ENCODE measurements at places on chromosomes 7 and 10.
A peak's percentile ranks its signal among the peaks of the same experiment; 100 is the strongest.

- no peak for DNase-seq
These were observed 532.3 kb upstream of the GALNT17 start for GRCh38 chr7:70599446-70600190.

DNA sequence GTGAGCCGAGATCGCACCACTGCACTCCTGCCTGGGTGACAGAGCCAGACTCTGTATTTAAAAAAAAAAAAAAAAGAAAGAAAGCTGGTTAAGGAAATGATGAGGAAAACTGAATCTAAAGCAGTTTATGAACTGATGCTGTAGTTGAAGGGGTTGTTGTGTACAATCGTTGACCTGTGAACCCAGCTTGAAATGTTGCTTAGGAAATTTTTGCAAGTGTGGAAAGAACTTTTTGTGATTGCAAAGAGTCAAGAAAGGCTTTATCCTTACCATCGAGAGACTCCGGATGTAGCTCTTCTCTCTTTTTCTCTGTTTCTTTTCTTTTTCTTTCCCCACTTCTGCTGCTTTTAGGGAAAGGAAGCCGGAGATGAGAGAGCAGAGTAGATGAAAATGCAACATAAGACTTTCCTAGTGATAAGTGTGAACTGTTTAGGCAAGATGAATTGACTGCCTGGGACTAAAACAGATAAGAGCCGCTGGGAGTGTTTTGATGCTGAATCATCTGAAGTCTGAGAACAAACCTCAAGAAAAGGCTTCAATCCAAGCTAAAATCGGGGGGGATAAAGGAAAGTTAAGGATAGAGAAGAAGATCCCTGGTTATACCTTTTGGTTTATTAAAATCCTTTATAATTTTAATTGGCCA lies 69.0 kb downstream of the TAF3 start:
- DNase-seq = no peak

GRCh38 chr7:106757846-106758245 lies 96.9 kb upstream of the CCDC71L start:
- no peak for DNase-seq

DNA sequence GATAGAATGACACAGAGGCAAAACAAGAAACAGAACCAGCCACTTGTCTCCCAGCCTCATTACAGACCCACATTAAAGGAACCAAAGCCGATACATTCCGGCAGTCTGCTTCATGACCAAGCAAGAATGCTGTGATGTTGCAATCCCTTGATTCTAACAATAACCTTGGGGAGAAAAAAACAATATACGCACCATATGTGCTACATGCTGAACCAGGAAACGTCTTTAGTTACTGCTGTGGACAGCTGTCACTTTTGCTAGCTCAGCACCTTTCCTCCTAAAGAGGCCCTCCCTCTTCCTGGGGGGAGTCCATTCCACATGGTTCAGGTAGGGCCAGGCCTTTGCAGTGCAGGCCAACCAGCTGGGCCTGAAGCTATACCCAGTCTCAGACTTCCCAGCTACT lies 79.1 kb downstream of the PRTFDC1 start:
- DNase-seq = no peak

DNA sequence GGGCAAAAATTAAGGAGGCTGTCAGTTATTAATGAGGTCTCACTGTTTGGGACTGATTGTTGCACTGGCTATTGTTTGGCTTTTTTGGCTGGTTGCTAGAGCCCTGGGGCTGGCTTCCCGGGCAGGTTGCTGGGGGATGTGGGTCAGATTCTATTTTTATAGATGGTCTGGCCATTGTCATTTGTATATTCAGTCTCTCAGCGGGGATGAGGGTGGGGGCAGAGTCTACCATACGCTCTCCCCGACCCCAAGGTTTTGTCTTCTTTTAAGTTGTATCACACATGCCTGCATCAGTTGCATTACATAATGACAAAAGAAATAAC lies 84.3 kb upstream of the GRB10 start:
- no peak for DNase-seq

- DNase-seq = no peak
These were observed 80.1 kb downstream of the THSD7A start for GRCh38 chr7:11751807-11752389.

DNA sequence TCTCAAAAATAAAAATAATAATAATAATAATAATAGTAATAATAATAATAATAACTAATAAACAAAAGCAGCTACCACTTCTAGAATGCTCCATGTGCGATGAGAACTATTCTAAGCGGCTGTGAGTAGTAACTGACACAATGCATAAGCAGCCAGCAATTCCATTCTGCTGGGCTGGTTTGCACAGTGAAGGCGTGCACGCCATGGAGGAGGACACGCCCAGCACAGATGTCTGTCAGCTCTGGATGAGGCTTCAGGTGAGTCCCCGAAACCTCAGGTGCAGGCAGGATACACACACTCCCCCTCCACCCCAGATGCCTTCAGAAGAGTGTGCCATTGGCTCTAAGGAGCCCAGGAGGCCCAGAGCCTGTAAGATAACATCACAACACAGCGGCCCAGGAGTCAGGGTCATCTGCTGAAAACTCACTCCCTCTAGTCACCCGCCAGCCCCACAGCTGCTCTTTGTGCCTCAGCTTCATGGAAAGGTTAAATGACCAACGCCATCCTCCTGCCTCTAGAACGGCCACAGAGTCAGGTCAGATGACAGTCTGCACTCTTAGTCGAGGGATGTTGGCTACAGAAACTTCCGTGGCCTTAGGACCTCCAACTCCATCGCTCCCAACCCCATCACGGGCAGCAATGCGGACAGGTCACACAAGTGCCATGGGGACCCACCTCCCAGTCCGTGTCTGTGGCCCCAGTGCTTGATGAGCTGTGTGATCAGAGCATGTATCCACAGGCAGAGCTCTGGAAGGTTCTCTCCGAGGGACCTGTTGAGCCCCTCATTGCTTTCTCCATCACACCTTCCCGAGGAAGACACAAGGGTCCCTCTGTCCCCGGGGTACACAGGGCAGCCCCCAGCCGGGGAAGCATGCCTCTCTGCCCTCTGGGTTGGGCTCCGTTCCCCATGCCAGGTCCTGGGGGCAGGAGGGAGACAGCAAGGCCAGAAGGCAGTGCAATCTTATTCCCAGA lies 103.9 kb downstream of the CTBP2 start:
- DNase-seq = no peak

DNA sequence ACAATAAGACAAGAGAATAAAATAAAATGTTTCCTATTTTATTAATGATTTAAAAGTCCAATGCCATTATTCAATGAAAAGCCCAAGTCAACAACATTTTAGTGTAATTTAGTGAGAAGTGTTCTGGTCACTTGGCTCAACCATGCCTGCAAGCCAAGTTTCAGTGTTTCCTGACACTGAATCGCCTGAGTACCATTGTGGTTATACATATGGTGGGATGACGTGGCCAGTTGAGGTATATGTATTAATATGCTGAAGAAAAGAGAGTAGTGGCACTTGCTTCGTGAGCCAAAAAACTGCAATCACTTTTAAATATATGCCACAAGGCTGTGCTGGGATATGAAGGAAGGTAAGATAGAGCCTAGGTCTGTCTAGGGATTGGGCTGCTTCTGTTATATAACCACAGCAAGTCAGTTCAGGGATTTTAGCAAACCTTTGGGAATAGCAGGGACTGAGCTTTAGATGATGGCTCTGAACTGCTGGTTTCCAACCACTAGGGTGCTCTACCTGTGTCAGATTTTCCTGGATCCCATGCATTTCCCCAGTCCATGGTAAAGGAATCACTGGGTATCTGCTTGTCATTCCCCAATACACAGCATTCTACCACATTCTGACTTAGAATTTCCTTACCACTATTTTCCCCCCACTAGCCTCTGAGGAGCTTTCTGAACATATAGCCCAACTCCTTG lies 214.0 kb upstream of the PRPS1L1 start:
- DNase-seq = no peak

- DNase-seq = no peak
These were observed 519 bp upstream of the ZNF655 start for GRCh38 chr7:99557940-99558305.

GRCh38 chr10:87541114-87541513 lies 36.4 kb downstream of the MINPP1 start:
- no peak for DNase-seq

DNA sequence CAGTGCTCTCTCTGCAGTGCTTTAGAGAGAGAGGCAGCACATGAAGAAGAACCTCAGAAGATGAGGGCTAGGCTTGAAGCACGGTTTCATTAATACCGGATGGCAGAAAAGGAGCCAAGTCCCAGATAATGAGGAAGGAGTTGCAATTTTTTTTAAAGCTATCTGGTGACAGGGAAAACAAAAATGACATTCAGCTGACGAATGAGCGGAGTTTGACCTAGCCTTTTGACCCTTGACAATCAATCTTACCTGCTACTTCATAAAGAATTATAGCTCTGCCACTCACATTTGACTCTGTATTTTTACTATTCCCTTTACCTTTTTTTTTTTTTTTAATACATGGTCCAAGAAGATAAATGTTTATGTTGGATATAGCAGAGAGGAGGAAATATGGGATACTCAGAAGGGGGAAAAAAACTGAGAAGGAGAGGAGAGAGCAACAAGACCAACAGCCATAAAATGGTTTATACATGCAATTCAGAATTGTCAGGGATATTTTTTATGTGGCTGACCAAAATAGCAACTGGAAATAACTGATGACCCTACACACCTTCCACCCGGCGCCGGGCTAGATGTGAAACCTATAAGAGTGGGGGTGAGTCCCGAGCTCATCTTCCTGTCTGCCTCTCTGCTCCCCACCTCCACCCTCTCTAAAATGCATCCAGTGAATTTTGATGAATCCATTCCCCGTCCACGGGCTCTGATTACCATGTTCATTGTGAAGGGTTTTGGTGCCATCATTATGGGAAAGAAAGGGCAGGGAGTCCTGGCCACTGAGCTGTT lies 274.4 kb upstream of the YAE1 start:
- no peak for DNase-seq

- no peak for DNase-seq
These were observed 286.1 kb upstream of the BMPER start for GRCh38 chr7:33619264-33619663.

GRCh38 chr7:64889686-64890162 lies 13.3 kb upstream of the ZNF273 start:
- DNase-seq = no peak

DNA sequence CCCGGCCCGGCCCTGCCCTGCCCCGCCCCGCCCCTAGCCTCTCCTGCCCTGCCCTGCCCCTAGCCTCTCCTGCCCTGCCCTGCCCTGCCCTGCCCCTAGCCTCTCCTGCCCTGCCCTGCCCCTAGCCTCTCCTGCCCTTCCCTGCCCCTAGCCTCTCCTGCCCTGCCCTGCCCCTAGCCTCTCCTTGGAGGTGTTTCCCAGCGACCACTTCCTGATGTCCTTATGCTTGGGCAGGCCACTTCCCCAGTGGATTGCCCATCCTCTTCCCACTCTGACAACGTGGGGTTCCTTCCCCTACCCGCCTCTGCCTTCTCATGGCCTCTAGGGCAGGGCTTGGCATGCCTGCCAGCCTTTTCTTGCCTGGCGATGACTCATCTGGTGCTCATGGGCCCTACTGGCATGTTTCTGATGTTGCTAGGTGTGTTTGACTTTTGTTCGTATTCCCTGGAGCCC lies 21.2 kb downstream of the PRXL2A start:
- no peak for DNase-seq

- DNase-seq = peak; percentile 89
These were observed 1.9 kb upstream of the STX1A start for GRCh38 chr7:73721377-73721817.

- DNase-seq = no peak
These were observed 3.9 kb downstream of the PIK3AP1 start for GRCh38 chr10:96716390-96716789.

- no peak for DNase-seq
These were observed 39.0 kb upstream of the EMX2 start for GRCh38 chr10:117503244-117504205.

DNA sequence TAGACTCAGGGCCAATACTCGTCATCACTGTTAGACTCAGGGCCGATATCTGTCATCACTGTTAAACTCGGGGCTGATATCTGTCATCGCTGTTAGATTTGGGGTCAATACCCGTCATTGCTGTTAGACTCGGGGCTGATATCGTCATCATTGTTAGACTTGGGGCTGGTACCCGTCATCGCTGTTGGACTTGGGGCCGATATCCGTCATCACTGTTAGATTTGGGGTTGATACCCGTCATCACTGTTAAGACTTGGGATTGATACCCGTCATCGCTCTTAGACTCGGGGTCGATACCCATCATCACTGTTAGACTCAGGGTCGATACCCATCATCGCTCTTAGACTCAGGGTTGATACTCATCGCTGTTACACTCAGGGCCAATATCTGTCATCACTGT lies 56.5 kb downstream of the BEND7 start:
- no peak for DNase-seq

- no peak for DNase-seq
These were observed 138.2 kb downstream of the ELMO1 start for GRCh38 chr7:37310327-37311080.
